ENCODE measurements at places on chromosomes 2 and 18.
A peak's percentile ranks its signal among the peaks of the same experiment; 100 is the strongest.

DNA sequence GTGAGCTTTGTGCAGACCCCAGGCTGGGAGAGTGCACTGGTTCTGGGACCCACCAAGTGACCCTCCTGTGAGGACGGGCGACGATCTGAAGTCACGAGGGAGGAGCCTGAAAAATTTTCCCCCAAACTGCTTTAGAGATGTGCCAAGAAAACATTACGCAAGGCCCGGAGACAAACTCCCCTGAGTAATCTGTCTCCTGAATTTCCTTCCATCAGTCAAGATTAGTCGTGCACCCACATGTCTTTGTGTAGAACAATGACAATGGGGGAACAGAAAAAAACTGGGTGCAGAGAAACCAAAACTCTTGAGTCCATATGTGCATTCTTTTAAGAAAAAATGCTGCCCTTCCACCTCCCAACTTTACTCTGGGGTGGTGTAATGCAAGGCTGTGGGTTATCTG is 12.6 kb upstream of the NCK2 start:
- DNase-seq, result no peak

DNA sequence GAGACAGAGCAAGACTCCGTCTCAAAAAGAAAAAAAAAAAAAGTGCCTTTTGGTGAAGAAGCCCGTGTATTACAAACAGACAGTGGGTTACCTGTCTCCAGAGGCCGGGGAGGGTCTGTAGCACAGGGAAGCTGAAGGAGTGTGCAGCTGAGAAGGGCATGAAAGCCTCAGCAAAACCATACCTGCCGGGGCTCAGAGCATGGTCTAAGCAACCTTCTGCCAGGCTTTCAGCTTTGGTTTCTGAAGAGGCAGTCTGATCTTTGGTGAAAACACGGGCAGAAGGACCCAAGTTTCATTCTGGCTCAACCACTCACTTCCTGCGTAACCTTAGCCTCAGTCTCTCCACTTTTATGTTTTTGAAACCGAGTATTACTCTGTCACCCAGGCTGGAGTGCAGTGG is 21.5 kb downstream of the SH2D6 start:
- DNase-seq, result no peak

GRCh38 chr18:54223568-54224241 is 764 bp downstream of the MBD2 start:
- DNase-seq, result peak; percentile 92

DNA sequence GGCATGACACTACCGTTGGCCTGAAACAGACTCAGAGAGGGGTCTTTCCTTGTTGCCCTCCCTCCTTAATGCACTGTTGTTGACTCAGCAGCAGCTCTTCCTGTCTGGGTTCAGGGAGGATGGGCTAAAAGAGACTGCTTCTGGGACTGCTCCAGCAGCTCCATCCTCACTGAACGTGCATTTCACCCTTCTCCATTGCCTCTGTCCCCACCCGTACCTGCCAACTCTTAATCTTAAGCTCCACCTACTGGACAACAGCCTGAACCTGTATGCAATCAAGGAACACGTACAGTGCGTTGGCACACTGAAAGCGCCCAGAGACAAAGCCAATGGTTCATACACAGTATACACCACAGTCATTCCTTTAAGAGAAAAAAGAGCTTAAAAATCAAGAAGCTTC is 230.8 kb upstream of the RAB6C start:
- DNase-seq, result no peak

DNA sequence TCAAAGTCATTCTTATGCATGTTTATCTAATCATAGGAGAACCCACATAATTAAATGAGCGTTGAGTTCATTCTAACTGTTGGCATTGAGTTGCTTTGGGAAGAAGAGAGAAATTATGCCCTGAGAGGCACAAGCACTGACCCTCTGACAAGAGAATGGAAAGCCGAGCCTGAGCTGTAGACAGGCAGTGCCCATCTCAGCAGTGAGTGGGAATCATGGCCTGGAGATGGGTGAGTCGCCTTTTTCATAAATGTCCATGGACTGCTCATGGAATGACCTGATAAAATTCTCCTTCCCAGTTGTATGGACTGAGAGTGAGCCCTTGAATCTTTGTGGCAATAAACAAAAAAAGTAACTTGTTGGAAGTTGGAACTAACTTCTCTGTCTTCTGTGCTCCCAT is 21.4 kb upstream of the MYO3B start:
- peak; percentile 46 for DNase-seq

DNA sequence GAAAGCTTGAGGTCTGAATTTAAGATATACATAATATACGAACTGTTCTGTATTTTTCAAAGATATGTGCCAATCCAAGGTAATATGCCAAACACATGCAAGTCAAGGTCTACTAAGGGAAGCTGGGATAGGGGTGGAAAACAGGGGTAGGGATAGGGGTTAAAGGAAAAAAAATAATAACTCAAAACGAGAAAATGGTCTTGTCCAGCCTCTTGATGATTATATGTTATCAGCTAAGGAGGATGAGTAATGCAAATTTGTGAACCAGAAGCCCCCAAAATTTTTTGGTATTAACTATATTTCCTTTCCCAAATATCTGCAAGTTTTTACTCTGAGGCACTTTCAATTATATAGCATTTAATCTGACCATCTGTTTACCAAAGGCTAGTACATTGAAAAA is 219.3 kb downstream of the ZEB2 start:
- DNase-seq, result no peak

GRCh38 chr2:69020496-69021426 is 7.8 kb downstream of the ANTXR1 start:
- DNase-seq, result peak; percentile 15

DNA sequence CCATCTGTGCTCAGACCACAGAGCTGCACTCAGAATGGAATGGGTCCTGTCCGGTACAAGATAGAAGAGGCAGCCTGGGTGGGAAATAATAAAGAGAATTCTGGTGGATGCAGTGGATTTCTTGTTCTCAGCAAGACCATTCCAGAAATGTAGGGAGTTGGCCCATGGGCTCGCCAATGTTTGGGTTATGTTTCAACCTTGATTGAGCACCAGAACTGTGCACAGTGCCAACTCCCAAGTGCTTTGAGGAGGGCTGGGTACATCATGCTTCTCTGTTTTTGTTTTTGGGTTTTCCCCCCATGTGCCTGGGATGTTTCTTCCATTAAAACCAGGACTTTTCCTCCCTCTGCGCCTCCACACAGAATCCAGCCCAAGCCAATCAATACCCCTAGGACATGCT is 304.1 kb downstream of the TNS1 start:
- DNase-seq, result no peak

GRCh38 chr2:238097988-238098871 is 1.9 kb upstream of the ESPNL start:
- DNase-seq, result peak; percentile 63

DNA sequence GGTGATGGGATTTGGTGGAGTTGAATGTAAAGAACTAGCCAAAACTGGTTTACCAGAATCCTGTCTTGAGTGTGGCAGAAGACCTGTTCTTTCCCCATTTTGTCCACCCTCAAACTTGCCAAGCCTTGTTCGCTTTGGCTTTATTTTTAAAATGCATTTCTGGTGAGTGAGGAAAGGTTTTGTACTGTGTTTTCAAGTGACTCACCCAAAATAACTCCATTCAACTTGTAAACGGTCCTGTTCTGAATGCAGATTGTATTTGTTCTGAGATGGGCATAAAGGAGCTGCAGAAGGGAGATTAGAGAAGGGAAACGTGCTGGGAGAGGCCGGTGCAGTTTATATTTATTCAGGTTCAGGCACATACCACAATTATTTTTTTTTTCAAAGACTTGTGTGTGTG is 5.3 kb upstream of the ITPRID2 start:
- no peak for DNase-seq

DNA sequence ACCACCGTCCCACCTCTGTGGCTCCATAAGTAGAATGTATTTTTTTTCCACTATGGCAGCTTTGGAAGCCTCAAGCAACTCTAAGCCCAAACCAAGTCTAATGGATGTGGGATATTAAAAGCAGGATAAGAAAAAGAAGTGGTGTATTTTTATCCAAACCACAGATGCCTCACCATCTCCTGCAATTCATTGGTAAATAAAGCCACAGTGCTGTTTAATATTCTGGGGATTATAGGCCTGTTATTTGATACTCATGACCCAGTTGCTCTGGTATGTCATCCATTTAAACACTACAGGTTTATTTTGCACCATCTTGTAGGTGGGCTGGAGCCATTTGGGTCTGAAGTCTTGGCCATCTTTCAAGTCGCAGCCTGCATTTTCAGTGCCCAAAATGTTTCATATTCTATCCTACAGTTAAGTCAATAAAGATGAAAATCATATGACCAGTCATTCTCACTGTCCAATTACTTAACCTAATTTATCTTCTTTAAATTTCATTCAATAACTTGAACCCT is 279.5 kb upstream of the EPHA4 start:
- DNase-seq, result no peak

DNA sequence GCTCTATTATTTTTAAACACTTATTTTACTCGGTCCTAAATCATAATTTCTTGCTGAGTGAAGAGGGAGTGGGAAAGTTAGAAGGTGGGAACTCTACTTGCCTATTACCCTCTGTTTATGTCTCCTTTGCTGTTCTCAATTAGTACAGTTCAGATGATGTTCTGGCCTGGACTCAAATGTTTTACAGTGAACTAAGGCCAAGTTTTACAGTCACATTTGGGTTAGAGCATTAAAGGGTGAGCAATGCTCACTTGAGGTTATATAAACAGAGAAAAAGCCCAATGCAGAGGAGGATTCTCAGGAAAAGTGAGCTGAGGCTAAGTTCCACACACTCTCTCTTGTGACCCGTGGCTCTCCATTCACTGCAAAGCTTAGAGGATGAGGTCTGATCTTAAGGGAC is 52.4 kb downstream of the ITSN2 start:
- DNase-seq, result no peak

- DNase-seq, result no peak
These were observed 437.1 kb downstream of the DCDC2C start for GRCh38 chr2:4140281-4140970.

Measured in ELR (cell line).